GM23248 (cell line): ENCODE measurements at places on chromosomes 1 and 21.

DNA sequence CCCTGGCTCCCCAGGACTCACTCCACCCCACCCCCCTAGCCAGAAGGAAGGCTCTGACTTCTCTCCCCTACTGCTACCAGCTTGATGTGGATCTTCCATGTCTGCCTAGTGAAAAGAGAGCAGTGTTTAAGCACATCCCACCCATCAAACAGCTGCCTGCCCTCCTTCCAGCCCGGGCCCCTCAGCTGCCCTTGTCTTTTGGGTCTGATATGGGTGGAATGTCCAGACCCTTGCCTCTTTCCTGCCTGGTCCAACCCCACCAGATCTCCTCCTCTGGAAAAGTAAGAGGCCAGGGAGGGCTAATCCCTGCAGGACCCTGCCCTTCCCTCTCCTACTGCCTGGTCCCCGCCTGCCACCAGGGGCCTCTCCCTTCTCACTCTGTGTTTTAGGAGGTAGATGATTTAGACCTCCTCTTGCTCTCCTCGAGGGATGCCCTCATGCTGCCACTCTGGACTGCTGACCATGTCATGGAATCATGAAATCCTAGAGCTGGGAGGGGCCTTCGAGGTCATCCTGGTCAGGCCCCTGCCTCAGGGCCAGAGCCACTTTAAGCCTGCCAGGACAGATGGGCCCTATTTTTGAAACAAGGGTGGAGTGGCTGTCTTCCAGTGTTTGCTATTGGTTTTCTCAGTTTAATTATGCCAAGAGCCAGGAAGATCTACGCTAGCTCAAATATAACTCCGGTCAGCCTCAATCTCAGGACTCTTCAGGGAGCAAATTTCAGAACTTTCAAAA lies 15.8 kb upstream of the HSPG2 start:
- DNase-seq = no peak

- peak; percentile 44 for DNase-seq
Observed at GRCh38 chr21:16040601-16041000, 310.8 kb downstream of the USP25 start.

- DNase-seq = peak; percentile 68
Observed at GRCh38 chr1:114015075-114015474, 35.8 kb downstream of the OLFML3 start.

- no peak for DNase-seq
Observed at GRCh38 chr1:208641579-208642280, 397.5 kb upstream of the PLXNA2 start.

DNA sequence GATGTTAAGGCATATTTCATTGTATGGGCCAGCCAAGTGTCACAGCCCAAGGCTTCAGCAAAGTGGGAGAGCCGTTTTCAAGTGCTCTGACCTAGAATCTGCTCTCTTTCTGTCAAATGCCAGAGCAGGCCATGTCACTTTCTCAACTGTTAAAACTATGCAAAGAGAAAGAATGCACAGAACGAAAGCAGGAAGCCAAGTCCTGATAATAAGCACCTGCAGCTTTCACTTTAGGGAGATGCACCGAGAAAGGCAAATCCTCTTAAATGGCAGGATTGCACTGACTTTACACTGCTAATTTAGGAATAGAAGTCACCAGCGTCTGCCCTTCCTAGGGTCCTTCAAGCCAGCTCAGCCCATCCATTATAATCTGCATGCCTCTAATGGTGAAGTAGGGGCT lies 49.2 kb upstream of the NTPCR start:
- DNase-seq = no peak

DNA sequence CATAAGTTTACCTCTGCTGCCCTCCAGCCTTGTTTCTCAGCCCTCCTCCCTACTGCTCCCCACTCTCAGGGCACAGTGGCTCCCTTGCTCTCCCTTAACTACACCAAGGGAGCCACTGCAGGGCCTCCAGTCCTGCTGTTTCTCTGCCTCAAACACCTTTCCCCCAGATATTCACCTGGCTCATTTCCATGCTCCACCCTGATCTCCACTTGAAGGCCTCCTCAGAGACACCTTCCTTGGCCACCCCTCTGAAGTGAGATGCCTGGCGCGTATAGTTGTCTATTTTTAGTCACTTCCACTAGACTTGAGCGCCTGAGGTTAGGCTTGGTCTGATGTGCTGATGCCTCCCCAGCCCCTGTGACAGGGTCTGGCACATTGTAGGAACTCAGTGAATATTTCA lies 34.9 kb downstream of the SEC16B start:
- no peak for DNase-seq

DNA sequence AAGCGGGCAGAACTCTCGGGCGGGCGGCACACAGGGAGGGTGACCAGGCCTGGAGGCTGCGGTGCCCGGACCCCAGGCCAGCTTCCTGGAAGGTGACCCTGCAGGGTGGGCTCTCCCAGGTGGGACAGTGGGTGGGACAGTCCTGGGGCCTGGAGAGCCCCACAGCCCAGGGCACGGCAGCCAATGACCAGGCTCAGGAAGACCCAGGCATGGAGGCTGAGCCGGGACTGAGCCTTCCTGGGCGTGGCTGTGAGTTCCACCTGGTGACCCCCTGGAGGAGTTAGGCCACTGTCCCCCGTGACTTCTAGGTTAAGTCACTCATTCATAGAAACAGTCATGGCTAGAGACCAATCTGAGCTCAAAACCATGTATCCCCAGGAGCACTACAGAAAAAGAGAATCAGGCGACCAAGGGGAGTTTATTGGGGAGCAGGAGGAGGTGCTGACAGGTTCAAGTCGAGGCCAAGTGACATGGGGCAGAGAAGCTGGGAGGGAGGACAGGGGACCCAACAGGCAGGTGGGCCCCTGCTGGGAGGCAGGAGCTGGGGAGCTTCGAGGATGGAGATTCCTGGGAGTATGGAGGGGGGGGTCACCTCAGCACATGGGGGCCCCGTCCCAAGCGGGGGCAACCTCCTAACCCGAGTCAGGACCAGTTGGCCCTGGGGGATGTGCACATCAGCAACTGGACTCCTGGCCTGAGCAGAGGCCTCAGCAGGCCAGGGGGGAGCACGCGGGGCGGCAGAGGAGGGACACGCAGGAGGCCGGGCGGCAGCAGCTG lies 1.2 kb downstream of the KRTAP10-5 start:
- no peak for DNase-seq

DNA sequence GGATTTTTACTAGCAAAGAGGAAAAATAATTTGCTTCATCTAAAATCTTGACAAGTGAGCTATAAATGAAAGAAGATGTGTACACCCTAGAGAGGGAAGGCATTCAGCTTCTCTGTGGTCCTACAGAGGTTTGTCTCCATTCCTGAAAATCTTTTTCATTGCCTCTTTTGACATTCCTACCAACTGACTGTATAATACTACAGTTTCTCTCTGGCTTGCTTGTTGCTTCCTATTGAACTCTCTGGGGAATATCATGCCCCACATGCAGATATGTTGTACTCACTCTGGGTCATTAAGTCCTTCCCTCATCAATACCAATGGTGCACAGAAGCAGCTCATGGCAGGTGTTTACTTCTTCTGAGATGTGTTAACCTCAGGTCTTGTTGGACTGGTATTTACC lies 371.2 kb upstream of the PLXNA2 start:
- DNase-seq = no peak

DNA sequence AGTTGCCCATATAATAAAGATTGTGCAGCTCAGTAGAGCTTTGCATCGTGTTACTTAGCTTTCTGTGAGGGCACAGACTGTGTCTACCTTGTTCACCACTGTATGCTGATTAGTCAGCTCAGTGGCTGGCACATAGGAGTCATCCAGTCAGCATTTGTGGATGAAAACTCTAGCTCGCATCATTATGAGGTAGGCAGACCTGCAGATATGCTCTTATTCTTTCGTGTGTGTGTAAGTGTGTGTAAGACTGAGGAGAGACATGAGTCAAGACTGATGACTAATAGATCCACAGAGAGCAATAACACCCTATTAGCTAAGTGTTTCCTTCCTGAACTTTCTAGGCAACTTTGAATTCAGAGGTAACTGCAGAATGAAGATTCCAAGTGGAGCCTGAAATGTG lies 17.1 kb downstream of the TTF2 start:
- peak; percentile 93 for DNase-seq

- DNase-seq = no peak
Observed at GRCh38 chr1:119046429-119046784, 58.3 kb upstream of the TBX15 start.

DNA sequence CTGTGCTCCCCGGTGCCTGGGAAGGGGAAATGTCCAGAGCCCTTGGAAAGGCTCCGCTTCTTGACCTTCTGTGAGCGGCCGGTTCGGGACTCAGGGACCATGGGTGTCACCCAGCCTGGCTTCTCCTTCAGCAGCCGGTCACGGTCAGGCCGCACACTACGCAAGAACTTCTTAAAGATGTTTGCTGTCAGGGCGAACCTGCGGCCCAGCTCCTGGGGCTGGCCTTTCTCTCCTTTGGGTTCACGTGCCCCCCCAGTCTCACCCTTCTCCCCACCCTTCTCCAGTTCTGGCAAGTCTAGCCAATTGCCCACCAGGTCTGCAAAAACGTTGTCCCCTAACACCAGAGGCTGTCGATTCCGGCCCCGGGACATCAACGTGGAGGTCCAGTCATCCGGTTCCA lies 12.1 kb downstream of the INKA2 start:
- no peak for DNase-seq

DNA sequence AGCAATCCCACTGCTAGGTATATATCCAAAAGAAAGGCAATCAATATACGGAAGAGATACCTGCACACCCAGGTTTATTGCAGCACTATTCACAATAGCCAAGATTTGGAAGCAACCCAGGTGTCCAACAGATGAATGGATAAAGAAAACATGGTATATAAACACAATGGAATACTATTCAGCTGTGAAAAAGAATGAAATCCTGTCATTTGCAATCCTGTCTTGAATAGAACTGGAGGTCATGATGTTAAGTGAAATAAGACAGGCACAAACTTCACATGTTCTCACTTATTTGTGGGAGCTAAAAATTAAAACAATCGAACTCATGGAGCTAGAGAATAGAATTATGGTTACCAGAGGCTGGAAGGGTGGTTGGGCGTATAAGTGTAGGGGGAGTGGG lies 101.0 kb downstream of the OSBPL9 start:
- no peak for DNase-seq

GRCh38 chr1:183711741-183712361 lies 58.7 kb upstream of the APOBEC4 start:
- peak; percentile 79 for DNase-seq

- peak; percentile 5 for DNase-seq
Observed at GRCh38 chr1:203424861-203425662, 50.5 kb upstream of the PRELP start.

- DNase-seq = no peak
Observed at GRCh38 chr1:183996396-183996795, 41.1 kb downstream of the COLGALT2 start.

- no peak for DNase-seq
Observed at GRCh38 chr1:67537667-67538018, 107.4 kb upstream of the SERBP1 start.

DNA sequence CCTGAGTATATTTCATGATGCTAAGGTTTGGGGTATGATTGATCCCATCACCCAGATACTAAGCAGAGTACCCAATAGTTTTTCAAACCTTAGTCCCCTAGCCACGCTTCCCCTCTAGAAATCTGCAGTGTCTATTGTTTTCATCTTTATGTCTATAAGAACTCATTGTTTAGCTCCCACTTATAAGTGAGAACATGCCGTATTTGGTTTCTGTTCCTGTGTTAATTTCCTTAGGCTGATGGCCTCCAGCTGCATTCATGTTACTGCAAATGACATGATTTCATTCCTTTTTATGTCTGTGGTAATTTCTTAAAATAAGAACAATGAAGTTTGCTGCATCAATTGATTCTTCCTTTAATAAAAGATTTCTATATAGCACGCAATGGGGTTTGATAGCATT lies 301.3 kb downstream of the PLPP3 start:
- DNase-seq = no peak

GRCh38 chr1:151167116-151167515 lies 1.2 kb downstream of the SCNM1 start:
- no peak for DNase-seq

DNA sequence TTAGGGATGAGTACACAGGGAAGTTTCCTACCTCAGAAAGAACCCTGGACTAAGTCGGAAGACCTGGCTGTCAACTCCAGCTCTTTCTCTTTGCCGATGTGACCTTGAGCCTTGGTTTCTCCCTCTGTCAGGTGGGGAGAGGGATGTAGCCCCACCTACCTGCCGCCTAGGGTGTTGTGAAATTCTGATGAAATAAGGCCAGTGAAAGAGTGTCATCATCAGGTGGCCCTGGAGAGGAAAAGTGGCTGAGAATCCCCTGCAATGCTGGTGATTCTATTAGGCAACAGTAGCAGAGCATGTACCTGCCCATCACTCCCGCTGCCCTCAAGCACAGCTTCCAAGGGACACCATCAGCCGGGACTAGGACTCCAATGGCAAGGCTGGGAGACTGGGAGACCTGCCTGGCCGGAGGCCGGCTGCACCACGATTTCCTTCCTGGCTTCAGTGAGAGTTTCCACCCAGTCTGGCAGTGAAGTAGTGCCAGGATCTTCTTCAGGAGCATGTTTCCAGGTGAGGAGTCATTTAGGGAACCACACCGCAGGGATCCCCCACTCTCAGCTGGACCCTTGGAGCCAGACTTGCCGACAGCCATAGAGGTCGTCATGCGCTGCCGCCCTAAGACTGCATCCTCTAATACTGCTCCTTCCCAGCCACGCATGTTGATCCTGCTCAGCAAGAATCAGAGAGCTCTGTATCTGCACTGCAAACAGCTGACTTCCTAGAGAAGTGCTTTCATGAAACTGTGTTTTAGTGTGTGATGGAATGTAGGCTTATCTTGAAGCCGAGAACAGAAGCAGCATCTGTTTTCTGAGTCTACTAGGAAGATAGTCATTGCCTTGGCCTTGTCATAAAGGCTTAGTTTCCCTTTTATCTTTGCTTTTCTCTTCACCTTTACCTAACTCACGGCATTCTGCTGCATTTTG lies 88.0 kb upstream of the F3 start:
- no peak for DNase-seq

DNA sequence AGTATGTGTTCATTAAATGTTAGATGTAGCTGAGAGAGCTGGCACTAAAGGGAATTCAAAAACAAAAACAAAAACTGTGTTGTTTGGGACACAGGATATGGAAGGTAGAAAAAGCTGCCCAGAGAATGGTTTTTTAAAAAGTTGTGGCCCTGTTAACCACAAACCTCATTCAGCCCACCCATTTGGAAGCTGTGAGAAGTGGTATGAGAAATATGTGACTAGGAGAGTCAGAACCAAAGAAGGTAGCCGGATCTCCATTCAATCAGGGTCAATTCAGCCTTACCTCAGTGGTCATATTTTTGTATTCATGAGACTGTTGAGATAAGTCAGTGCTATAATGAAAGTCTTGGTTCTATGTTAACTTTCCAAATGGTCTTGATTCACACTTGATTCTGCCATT lies 29.8 kb upstream of the CACYBP start:
- no peak for DNase-seq

DNA sequence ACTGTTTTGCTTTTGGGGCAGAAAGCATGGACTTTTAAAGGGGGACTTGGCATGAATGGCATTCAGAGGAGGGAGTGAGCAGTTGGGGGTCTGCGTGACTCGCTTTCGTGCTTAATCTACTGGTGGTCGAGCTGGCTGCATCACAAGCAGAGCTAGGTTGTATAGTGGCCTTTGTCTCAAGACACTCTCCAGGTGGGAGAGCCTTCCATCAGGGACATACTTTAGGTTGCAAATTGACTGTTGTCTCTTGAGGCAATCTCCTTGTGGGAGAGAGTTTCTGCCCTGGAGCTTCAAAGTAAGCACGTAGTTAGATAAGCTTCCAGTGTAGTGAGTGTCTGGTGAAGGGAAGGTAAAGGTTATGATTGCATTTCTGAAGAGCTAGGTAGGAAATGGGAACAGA lies 93.9 kb downstream of the C1orf21 start:
- no peak for DNase-seq

GRCh38 chr1:202857136-202857610 lies 31.8 kb downstream of the RABIF start:
- DNase-seq = no peak

GRCh38 chr1:217921126-217921904 lies 290.2 kb downstream of the SPATA17 start:
- peak; percentile 3 for DNase-seq
